ENCODE measurements at places on chromosomes 1 and 21.

- no peak for DNase-seq
These were observed 60.1 kb downstream of the ELK4 start for GRCh38 chr1:205571747-205572146.

DNA sequence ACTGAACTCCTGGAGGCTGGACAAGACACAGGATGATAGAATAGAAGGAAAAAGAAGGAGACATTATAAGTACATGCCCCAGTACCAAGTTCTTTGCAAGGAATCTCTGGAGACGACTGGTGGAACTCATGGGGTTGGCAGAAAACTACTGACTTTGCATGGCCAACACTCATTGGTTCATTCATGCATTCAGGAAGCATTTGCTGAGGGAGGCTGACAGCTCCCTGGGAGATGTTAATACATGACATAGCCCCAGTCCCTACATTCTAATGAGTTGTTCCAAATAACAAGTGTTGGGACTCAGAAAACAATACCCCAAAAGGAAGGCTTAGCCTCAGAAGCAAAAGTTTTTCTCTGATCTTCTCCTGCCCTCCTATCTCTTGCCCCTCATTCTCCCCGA lies 172.8 kb upstream of the IRF2BP2 start:
- DNase-seq, result no peak

GRCh38 chr1:118992868-118993699 lies 4.9 kb upstream of the TBX15 start:
- no peak for DNase-seq

GRCh38 chr1:185404907-185405568 lies 88.0 kb upstream of the IVNS1ABP start:
- DNase-seq, result no peak

DNA sequence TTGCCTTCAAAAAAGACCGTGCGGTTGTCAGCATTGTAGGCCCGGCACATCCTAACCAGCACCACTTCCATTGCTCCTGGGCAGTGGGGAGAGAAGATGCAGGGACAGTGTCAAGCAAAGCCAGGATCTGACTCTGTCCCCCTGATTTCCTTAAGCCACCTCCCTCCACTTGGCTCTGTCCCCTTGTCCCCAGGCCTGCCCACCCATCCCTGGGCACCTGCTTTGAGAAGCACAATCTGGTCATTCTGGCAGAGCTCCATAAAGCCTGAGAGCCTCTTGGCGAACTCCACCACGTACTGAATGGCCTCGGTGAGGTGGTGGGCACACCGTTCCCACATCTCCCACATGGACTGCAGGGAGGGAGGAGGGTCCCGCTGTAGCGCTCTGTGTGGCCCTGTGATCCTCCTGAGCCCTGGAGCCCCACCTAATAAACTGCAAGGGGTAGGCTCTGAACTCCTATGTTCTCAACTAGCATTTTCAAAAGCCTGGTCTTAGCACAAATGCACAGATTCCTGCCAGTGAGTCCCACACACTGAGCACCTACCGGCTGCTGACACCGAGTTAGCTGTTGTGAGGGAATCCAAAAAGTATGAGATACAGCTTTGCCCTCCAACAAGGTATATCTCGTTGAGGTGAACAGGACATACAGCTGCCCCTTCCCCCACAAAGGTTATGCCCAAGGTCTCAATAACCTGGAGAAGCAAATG lies 8.2 kb upstream of the LINGO4 start:
- DNase-seq, result no peak

DNA sequence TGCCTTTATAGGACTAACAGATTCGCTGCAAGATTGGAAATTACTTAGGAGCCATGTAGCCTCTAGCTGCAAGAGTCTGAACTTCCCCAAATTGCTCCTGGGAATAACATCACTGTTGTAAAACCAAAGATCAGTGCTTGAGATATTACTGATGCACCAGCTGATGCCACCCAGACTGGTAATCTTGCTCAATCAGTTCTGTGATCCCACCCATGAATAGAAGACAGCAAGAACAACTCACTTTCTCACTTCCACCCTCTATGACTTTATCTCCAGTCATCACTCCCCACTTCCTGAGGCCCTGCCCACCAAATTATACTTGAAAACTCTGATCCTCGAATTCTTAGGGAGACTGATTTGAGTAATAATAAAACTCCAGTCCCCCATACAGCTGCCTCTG lies 1011.1 kb downstream of the PLA2G4A start:
- no peak for DNase-seq

- DNase-seq, result no peak
These were observed 9.5 kb upstream of the ASCL5 start for GRCh38 chr1:201136355-201137023.

- DNase-seq, result no peak
These were observed 7.7 kb upstream of the LAMB3 start for GRCh38 chr1:209659909-209660308.

- no peak for DNase-seq
These were observed 80.8 kb upstream of the POU3F1 start for GRCh38 chr1:38127428-38127827.

DNA sequence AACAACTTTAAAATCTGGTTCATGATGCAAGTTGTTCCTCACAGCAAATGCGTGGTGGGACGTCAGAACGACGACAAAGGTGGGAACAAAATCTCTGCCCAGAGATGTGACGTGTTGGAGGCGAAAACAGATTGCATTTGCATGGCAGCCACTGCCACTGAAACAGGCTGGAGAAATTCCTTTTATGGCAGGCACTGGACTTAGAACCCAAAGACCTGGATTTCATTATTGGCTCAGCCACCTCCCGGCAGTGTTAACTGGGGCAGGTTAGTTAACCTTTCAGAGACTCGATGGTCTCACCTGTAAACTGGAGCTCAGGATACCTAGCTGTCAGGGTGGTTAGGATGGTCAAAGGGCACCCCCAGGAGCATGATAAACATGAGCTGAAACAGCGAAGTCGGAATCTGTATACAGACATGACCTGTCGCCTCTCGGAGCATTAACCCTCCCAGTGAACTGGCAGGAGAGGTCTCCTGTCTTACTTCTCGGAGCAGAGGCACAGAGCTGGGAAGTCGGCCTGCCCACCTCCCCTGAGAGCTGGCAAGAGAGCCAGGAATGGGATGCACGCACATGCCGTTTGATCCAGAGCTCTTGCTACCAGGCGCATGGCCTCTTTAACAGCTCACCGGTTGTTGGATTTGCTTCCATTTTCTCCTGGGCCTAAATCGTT lies 59.2 kb upstream of the TARBP1 start:
- no peak for DNase-seq

DNA sequence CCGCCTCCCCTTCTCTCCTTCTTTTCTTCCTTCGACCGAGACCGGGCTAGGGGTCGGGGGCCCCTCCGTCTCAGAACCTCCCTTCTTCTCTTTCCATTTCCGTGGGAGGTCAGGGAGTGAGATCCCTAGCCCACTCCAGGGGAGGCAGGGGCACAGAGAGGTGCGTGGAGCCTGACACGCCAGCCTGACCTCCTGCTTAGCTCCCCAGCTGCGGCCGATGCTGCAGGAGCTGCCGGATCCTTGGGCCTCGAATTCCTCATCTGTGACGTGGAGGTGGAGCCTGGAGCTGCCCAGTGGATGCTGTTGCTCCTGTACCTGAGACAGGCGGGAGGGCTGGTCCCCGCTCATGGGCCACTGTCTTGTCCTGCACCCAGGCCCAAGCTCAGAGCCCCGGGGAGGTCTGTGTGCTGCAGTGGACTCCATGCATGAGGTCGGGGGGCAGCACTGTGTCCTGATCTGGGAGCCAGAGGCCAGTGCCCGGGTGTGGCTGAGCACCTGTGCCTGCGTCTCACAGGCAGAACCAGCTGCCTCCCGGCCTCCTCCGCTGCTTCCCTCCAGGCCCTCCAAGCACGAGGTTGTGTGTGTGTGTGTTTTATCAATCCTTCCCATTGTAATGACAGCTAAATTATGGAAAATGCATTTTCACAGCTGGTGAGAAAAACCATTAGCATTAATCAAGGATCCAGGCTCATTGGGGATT lies 55.3 kb upstream of the TTC34 start:
- DNase-seq, result no peak

DNA sequence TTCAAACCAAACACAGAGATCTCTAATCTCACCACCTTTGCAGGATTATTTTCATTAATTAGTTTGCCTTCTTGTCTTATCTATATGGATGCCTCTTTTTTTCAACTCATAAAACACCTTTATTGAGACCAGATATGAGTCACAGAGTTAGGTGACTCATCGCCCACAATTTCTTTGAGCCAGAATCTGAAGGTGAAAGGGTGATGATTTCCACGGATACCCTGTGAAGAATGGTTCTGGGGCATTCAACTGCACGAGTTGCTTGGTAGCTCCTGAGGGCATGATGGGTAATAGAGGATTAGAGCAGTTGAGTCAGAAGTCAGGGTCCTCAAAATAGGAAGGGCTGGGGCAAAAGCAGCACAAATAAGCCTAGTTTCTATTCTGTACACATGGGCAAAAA lies 128.2 kb downstream of the TBX19 start:
- DNase-seq, result peak; percentile 22

DNA sequence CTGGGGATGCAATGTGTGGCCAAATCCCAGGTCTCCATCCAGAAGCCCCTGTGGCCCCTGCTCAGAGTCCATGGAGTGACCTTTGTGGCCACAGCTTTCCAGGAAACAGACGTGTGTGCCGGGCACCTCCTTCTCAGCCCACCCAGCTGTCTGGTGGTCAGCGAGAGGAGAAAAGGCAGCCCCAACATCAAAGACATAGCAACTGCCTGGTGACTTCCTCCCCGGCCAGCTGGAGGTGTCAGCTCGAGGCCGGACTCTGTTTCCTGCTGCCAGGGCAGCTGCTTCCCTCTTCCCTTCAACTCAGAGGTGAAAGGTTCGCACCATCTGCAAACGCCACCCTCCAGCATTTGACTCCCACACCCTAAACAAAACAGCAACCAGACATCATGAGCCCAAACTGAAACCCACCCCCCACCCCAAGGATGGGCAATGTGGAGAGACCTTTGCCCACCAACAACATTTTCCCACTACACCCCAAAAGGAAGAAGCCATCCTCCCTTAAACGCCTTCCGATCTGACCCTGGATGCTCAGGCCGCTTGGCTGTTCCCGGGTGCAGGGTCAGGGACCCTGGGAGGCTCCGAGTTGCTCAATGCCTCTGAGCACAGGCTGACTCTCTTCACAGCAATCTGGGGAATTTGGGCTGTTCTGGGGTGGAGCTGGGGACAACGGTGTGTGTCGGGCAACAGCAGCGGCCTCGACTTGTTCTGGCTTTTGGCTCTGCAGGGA lies 162.3 kb downstream of the PSMG1 start:
- no peak for DNase-seq

GRCh38 chr1:230853731-230854130 lies 14.6 kb downstream of the C1orf198 start:
- DNase-seq, result no peak

DNA sequence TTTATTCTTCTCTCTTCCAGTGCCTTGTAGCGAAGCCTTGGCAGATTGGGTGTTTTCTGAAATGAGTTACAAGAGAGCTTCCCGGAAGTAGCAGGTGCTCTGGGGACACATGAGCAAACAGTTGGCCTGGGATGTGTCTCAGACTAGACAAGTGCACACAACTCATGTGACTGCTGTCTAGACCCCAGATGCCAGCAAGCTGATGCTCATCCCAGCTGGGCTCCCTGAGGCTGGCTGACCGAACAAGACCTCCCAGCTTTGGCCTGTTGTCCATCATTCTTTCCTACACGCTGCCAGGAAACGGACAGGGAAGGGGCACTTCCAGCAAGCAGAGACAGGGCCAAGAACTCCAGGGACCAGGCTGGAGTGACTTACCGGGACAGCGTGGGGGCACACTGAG lies 18.7 kb upstream of the CSF1 start:
- no peak for DNase-seq

DNA sequence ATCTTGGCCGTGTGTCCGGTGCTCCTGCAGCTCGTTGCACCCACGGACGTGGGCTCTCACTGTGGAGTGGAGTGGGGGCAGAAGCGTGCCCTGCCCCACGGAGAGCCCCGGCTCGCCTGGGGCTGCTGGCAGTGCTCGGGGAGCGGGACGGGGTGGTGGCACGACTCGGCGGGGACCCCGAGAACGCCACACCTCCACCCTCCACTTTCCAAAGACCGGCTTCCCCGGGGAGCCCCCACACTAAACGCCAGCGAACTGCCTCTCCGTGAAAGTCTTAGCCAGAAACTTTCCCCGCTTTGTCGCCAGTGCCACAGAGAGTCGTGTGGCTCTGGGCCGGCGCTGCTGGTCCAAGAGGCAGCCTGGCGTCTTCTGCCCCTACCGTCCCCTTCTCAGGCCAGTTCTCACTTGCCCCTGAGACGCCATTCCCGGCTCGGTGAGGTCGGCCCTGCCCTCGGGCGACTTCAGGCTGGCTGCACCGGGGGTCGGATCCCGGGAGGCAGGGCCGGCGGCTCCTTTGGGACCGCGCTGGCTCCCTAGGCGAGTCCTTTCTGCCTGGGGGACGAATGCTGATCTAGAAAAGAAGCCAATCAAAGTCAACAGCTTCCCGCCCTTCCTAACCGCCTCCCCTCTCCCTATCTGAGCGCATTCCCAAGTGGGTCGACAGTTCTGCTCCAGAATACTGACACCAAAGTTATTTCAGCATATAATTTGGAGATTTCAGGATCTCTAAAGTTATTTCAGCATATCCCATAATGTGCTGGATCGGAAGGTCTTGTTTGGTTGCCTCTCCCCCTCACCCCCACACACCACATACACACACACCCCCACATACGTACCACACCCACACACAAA lies 2.6 kb upstream of the SAMD13 start:
- DNase-seq, result peak; percentile 2

Data from T follicular helper cell (primary cell).